CD4-positive, alpha-beta T cell treated with Interleukin-21 for 1 hour (primary cell): ENCODE measurements at places on chromosomes 7 and 10.
A peak's percentile ranks its signal among the peaks of the same experiment; 100 is the strongest.

DNA sequence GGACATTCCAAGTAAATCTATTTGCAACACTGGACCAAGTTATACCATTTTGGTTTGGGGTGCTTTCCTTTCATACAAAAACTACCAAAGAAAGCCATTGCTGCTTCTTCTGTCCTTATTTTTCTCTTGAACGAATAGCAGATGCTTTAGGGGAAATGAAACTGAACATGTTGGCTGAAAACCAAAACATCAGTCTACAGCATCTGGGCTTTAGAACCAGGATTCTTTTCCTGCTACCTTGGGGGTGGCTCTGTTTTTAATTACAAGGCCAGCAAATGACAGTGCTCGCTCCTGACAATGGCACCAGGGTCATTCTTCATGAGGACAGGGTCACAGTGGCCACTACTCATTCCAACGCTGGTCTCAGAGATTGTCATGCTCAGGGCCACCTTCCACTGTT is 80.3 kb downstream of the WDR11 start:
- no peak for DNase-seq

GRCh38 chr10:60044242-60044641 is 137.9 kb upstream of the CCDC6 start:
- no peak for DNase-seq

DNA sequence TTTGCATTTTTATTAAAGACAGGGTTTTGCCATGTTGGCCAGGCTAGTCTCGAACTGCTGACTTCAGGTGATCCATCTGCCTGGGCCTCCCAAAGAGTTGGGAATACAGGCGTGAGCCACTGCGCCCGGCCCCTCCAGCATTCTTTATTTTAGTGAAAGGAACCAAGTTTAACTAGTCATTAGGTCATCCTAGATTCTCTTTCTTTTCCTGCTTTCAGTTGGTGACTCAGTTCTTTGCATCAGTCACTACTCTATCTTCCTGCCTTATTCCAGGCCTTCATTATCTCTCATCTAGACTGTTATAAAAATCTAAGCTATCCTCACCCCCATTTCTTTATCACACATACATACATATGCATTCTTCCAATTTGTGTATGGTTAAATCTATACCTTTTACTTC is 63.7 kb downstream of the PRSS58 start:
- DNase-seq = no peak

GRCh38 chr7:151686016-151686766 is 166.5 kb upstream of the RHEB start:
- no peak for DNase-seq

GRCh38 chr7:66054063-66054462 is 21.6 kb upstream of the ASL start:
- DNase-seq = no peak

GRCh38 chr7:157952050-157952667 is 615.4 kb downstream of the DNAJB6 start:
- no peak for DNase-seq

- no peak for DNase-seq
These were observed 45.1 kb upstream of the ADAM12 start for GRCh38 chr10:126433351-126433750.

- no peak for DNase-seq
These were observed 75.3 kb upstream of the GRB10 start for GRCh38 chr7:50857804-50858489.

DNA sequence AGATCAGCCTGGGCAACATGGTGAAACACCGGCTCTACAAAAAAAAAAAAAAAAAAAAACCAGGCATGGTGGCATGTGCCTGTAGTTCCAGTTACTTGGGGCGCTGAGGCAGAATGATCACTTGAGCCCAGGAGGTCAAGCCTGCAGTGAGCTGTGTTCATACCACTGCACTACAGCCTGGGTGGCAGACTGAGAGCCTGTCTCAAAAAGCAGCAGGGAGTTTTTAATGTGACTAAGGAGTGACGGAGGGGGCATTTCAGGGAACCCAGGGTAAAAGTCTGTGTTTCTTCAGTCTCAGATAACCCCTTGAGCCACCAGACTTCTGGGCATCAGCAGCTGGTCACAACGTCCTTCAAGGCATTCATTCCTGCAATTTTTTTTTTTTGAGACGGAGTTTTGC is 2.2 kb upstream of the C10orf95 start:
- DNase-seq = no peak

GRCh38 chr7:143490717-143491306 is 13.1 kb downstream of the TAS2R41 start:
- DNase-seq = no peak

DNA sequence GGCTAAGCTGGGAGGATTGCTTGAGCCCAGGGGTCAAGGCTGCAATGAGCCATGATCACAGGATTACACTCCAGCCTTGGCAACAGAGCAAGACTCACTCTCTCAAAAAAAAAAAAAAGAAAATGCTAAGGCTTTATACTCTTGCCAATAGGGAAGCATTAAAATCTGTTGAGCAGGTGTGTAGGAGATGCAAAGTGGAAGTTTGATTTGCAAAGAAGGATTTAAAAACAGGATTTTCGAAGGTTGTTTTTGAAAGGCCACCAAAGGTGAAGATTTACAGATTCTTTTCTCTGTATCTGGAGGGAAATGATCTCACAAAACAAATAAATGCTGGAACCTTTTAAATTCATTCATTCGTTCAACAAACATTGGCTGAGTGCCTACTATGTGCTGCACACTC is 8.6 kb upstream of the PDE1C start:
- DNase-seq = no peak

DNA sequence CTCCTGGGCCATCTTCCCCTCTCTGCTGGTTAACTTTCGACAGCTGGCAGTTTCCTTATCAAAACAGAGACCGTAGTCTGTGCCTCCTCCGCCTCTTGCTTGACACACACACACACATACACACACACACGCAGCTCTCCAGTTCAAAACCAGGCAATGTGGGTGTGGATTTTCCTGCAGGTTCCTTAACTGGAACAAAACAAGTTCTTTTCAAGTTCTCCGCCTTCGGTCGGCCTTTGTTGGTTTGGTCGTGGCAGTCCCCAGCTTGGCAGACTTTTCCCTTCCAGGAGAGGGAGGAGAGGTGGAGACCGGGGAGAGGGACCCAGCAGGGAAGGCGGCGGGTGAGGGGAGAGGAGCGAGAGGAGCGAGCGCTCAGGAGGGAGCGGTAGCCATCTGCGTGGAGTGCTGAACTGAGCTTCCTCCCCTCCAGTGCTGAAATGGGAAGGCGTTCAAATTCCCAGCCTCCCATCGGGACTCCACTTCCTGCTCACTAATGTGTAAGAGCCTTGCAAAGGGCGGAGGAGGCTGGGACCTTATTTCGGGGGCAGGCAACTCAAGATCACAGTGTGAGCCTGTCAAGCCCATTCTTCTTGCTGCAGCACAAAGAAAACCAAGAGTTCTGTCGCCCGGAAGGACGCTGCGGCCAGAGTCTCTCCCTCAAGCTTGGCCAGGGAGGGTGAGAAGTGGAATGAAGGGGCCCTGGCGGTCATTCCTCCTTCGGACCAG is 120.6 kb downstream of the PRPF18 start:
- no peak for DNase-seq

- no peak for DNase-seq
These were observed 688.7 kb downstream of the SDK1 start for GRCh38 chr7:3989723-3990122.

DNA sequence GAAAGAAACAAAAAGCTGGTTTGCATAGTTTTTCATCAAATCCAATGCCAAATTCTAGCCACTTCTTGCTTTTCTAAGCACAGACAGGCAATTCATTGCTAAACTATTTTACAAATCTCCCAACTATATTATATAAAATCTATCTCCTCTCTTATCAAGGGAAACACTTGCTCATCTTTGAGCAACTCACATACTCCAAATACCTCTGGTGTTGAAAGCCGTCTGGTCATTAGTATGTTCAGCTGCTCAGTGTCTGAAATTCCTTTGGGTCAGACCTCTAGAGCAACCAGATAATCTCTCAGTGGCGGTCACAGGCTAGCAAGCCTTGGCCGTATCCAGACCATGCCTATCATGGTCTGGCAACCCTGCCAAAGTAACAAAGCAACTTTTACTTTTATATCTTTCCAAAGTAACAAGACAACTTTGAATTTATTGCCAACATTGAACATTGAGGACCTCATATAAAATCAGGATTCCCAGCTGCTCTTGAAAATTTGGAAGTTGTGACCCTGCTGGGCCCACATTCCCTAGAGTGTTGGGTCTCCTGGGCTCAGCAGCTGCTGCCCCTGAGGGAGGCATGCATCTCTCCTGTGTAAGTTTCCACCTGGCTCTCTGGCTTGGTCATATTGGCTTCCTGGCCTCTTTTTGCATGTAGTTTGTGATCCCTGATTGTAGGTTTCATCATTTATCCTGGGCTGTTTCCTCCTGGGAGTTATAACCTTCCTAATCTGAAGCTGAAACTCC is 56.8 kb upstream of the LANCL2 start:
- DNase-seq = no peak

DNA sequence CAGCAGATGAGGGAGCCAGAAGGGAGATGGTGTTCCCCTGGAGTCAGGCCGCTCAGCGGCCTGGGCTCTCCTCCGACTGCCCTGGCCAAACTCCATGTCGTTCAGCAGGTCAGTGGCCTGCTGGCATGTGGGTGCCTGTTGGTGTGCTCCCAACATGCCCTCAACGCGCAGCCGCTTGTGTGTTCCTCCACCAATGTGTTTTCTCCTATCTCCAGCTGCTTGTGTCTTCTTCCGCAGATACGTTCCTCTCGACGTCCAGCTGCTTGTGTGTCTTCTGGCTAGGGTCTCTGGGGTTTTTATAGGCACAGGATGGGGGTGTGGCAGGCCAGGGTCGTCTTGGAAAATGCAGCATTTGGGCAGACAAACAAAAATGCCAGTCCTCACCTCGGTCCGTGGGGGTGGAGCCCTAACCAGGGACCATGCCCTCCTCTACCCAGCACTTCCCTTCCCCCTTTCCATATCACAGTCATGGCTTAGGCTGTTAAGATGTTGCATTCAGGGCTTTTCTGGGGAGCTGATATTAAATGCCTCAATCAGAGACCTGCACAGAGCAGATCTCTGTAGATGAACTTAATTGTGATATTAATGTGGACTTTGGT is 111.6 kb downstream of the TMEM178B start:
- DNase-seq = no peak

DNA sequence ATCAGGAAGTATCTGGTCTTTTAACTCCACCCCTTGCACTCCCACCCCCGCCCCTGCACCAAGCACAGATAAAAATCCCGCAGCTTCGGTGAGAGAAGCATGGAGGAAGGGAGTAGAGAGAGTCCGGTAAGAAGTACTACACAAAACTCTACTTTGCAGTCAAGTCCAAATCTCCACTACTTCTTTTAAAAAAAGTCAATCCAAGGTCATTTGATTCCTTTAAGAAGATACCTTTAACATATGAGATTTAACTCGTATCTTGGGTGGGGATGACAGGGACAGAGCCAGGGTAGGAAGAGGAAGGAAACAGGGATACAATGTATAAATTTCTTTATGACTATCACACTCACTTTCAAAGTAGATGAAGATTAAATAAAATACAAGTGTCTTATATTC is 132.1 kb downstream of the NRBF2 start:
- DNase-seq = peak; percentile 68

DNA sequence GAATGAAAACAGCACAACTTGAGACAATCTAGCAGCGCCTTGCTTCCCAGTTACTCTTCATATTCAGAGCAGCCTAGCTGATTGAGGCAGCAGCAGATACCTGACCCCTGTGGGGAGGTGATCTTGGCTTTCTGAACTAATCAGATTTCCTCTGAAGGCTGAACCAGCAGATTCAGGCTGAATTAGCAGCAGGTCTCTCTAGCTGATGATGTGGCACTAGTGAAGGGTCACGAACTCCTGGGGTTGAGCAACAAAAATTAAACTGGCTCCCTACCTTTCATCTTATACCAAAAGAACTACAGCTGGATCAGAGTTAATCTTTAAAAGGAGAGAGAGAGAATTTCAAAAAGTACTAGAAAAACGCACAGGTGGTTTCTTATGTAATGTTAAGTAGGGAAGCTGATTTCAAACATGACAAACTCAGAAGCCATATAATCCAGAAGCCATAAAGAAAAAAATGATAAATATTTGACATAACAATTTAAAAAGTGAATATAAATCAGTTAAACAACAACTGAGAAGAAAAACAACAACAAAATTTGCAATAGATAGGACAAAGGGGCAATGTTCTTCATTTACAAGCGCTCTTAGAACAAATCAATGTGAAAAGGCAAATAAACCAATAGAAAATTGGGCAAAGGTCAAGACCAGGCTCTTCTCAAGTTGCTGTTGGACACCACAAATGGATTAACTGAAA is 13.5 kb downstream of the SLC25A13 start:
- no peak for DNase-seq

DNA sequence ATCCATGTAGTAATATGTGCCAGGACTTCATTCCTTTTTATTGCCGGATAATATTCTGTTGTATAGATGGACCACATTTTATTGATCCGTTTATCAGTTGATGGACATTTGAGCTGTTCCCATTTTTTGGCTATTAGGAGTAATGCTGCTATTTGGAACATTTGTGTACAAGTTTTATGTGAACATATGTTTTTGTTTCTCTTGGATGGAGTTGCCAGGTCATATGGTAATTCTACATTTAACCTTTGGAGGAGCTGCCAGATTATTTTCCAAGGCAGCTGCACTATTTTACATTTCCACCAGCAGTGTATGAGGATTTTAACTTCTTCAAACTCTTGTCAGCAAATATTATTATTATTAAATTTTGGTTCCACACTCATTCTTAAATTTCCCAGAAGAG is 59.2 kb downstream of the C10orf90 start:
- DNase-seq = no peak

GRCh38 chr10:109971634-109972033 is 36.1 kb upstream of the ADD3 start:
- DNase-seq = no peak
